Cardiac fibroblast (primary cell): ENCODE measurements at places on chromosomes 11 and 22.

GRCh38 chr11:97269527-97269926 lies 879.7 kb downstream of the JRKL start:
- peak; percentile 9 for DNase-seq

DNA sequence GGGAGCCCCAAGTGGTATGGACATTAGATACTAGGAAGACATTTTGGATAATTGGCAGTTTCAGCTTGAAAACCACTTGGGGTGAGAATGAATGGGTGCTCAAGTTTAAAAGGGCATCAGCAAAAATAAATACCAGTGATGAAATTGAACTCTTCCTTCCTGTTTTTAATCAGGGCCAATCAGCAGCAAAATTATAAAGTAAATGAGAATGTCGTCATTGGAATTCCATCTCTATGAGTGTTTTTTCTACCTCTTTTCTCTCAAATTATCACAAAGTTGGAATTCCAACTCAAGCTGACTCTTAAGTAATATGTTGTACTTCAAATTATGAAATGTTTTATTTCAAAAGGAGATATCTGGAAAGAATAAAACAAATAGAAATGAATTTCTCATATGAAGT lies 730.6 kb downstream of the METTL15 start:
- DNase-seq = peak; percentile 77

GRCh38 chr22:38233427-38233826 lies 31.6 kb downstream of the MAFF start:
- peak; percentile 67 for DNase-seq

- DNase-seq = peak; percentile 69
Measured at GRCh38 chr22:27405672-27406388, 395.7 kb downstream of the MN1 start.

DNA sequence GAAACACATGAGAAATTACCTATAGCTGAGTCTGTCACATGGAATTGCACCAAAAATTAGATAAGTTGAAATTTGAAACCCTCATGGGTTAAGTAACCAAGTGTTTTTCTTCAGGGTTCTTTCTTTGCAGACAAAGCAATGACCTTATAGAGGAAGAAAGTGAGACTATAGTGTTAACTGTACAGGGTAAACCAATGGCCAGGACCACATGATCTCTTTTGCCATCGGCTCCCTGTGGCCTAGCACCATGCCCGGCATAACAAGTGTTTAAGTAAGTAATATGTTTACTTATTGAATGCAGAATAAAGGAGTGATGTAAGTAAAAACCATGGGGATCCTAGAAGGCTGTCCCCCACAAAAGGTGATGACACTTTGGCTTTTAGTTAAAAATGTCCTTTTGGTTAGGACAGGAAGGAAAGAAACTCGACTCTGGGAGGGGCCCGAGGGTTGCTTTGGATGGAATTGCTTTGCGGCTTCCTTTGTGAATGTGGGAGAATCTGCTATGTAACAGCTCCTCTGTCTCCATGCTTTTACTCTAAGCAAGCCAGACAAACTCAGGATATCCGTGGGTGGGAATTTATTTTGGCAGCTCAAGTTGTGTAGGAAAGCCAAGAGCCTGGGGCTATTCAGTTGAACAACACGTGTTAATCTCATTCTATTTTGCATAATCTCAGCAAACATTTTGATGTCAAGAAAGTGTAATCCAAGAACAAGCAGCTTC lies 454.7 kb downstream of the INSC start:
- DNase-seq = no peak

GRCh38 chr11:285021-285893 lies 3.7 kb upstream of the PGGHG start:
- DNase-seq = no peak

GRCh38 chr22:45814198-45814597 lies 142.6 kb downstream of the ATXN10 start:
- no peak for DNase-seq

GRCh38 chr22:44353041-44353440 lies 40.3 kb upstream of the SHISAL1 start:
- DNase-seq = no peak

DNA sequence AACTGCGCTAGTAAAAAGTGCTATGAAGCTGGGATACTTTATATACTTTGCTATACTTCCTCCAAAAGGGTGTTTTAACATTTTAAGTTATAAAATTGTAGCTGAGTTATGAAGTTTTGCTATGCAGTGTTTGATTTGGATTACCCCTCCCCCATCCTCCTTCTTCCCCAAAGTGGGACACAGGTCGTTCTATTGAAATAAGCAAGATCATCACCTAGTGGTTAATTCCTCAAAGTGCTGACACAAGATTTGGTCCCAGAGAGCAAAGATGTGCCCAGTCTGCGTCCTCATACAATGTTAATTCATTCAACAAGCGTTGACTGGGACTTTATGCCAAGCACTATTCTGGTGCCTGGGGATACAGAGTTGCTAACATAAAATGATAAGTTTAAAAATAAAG lies 78.5 kb downstream of the SPON1 start:
- DNase-seq = no peak

DNA sequence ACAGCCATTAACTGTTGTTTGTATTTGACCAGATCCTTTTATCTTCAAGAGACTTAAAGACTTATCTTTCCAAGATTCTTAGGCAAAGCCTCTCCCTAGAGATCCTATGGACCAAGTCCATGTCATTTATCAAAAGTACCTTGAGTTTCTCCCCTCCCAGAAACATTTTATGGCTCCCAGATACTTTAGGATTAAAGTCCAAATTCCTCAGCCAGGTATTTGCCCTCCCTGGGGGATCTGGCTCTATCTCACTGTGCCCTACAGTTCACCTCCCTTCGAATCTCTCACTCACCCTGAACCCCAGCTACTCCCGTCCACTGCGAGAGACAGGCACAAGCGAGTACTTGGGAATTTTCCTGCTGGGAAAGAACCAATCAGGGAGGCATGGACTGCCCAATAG lies 11.9 kb downstream of the MS4A8 start:
- no peak for DNase-seq

DNA sequence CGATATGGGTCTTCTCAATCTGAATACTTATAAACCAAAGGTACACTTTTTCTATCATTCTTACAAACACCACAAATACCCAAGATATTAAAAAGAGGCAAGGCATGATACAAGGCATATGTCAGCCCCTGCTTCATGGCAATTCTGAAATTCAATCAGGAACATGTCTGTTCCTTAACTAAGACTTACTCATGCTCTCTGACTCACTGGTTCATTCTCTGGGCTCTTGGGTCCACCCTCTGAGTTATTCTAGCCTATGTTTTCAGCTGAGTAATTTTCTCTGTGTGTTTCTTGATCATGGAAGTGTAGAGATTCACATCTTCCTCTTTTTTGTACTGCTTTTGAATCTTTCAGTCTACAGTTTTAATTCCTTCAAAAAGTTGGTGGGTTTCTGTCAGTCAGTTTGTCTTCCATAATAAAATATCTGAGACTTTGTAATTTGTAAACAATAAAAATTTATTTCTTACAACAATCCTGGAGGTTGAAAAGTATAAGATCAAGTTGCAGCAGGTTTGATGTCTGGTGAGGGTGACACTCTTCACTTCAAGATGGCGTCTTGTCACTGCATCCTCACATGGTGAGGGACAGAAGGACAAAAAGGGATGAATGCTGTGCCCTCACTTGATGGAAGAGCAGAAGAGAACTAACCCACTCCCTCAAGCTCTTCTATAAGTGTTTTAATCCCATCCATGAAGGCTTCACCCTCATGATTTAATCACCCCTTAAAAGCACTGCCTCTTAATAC lies 211.7 kb downstream of the FAM76B start:
- DNase-seq = peak; percentile 86

DNA sequence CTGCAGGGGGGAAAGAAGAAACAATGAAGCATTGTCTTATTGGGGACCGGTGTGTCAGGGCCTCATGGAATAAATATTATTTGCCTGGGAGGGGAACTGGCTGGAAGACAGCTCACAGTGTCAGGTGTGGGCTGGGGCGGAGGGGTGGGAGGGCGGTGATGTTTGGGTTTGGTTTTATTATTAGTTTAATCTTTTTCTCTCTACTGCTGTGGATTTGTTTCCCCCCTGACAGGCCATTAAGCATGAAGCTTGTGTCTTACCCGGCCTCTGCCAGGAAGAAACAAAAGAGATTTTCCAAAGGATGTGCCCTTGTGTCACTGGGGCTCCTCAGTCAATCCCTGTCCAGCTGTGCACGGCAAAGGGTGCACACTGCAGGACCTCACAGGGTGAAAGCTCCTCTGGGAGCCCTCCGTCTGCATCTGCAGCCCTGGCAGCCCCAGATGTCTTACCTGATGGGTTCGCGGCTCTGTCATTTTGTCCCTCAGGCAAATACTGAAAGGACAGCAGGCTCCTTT lies 203.1 kb upstream of the TMEM45B start:
- no peak for DNase-seq

GRCh38 chr11:13052130-13052571 lies 43.0 kb downstream of the RASSF10 start:
- no peak for DNase-seq
